ENCODE measurements at places on chromosomes 12 and 14.
A peak's percentile ranks its signal among the peaks of the same experiment; 100 is the strongest.

- DNase-seq: no peak
These were observed 170.1 kb upstream of the FRMD6 start for GRCh38 chr14:51481643-51482042.

- no peak for DNase-seq
These were observed 68.8 kb downstream of the TMX1 start for GRCh38 chr14:51308866-51309265.

DNA sequence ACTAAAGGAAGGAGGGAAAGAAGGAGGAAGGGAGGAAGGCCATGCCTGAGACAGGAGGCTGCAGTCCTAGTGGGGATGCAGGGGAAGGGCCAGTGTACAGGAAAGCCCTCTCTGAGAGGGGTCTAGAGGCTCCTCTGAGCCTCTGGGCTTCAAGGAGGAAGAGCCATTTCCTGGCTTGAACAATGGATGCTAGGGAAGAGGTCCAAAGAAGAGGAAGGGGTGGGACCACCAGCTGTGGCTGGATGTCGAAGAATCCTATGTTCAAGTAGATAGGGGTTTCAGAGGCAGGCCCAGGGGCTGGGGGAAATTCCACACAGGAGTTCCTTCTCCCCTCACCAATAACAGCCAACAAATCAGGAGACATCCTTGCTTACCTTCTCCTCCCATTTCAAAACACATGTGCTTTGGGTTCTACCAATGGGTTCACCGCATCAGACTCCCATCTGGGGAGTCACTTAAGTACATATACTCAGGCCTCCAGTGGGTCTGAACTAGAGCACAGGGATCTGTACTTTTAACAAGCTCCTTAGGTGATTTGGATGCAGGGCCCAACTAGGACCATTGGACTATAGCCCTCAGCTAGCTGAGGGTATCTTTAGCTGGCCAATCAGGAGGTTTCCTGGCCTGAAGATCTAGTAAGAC is 32.4 kb downstream of the PRPF40B start:
- no peak for DNase-seq

DNA sequence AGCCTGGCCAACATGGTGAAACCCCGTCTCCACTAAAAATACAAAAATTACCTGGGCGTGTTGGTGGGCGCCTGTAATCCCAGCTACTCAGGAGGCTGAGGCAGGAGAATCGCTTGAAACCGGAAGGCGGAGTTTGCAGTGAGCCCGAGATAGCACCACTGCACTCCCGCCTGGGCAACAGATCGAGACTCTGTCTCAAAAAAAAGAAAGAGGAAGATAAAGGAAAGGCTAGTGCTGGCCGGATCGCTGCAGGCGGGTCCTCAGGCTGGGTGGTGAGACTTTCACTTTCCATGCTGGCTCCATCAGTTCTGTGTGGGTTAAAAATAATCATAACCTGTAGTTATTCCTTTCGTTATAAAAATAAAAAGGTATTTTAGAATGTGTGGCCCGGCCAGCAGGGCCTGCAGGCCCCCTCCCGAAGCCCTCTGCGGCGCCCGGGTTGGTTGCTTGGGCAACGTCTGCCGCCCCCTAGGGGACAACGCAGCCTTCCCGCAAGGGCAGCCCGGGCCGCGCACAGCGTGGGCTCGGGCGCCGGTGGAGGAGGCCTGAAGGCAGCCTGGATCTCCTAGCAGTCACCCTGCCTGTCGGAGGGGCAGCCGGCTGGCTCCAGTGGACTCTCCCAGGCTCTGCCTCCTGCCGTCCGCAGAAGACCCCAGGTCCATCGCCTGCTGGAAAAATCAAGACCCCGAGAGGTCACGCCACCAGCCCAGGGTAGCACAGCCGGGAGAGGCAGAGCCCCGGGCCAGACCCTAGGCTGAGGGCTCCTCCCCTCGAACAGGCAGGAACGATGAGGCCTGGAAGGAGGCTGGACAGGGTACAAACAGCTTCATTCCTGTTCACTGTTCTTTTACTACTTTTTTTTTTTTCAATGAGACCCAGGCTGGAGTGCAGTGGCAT is 5.0 kb upstream of the SLC25A47 start:
- no peak for DNase-seq

- no peak for DNase-seq
These were observed 62.7 kb downstream of the FBXO34 start for GRCh38 chr14:55333711-55334485.

DNA sequence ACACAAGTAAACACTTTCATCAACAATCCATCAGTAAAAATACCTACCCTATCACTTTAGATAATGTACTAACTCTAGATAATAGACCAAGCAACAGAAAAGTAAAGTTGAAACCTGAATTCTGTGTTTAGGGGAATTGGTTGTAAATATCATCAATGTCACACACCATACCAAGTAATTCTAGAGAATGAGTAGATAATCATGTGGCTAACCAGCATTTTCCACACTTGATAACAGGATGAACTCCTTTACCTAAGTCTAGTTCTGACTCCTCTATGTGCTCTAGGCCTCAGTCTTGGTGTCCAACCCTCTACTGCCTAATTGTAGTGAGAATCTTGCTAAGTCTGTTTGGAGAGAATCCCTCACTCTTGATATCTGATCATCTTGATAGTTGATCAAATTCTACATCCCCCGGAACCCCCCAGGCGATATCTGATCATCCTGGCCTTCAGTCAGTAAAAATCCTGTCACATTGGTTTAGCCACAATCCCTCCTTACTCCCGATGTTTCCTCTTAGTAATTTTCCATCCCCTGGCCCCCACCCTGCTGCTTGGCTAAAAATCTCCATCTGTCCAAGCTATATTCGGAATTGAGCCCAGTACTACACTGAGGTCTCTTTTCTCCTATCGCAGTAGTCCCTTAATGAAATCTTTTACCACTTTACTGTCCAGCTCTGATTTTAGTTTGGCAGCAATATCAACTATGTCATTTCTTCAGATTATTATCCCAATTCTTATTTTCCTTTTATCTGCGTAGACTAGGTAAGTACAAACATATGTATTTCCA is 3.4 kb upstream of the SLCO1A2 start:
- no peak for DNase-seq

DNA sequence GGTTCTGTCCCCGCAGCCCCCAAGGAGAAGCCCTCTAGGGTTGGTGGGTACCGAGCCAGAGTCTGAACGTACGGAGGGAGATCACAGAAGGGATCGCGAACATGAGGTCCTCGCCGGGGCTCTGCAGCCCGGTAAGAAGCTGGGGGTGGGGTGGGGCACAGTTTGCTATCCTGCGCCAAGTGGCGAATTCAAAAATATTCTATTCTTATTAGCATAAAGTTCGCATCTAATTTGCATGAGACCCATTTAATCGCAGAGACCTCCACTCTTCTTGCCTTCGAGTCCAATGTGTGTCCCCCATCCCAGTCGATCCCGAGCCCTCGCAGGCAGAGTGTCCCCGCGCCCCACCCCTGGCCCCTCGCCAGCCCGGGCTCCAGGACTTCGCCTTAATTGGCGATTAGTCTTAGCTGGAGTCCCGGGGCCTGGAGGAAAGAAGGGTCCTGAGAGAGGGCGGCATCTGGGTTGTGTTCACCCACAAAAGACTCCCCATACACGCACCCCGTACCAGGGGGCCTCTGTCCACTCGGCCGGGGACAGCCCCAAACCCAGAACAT is 604 bp upstream of the ARHGEF25 start:
- no peak for DNase-seq

DNA sequence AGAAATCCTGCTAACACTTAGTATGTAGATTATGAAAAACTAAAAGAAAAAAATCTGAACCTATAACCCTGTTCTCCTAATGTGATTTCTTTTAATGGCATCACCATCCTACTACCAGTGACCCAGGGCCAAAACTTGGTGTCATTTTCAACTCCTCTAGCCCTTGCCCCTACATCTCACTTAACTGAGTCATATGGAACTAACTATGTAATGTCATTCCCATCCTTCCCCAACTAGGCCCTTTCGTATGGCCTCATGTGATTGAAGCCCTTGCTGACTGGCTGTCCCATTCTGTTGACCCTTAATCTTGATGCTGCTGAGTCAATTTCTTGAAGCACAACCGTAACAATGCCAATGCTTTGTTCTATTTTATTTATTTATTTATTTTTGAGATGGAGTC is 7.6 kb downstream of the DMAC2L start:
- DNase-seq: no peak

DNA sequence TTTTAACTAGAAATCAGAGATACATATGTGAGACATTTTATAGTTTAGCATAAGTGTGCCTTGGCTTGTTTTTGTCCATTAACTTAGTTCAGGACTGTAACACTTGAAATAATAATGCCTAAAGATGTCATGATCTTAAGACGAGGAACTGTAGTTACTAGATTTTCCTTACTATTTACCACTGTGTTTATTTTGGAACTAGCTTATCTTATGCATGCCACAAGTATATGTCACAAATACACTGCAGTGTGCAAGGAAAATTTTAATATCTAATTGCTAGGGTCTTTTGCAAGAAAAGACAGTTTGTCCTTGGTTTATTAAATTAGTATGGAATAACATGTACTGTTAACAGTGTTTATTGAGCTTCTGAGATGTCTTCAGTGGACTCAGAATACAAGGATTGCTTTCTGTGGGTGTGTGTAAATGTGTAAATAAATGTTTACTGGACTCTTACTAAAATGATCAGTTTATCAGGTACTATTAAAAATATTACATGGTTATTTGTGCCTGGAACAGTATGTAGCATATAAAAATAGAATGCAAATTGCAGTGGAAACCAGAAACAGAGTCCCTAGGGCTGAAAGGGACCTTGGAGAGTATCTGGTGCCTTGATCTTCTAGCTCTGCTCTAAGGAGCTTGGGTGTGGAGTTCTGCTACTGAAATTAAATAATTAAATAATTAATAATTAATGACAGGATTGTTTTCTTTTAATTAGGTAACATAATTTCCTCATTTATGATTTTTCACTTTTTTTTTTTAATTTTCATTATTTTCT is 58.1 kb downstream of the FGD4 start:
- DNase-seq: no peak

DNA sequence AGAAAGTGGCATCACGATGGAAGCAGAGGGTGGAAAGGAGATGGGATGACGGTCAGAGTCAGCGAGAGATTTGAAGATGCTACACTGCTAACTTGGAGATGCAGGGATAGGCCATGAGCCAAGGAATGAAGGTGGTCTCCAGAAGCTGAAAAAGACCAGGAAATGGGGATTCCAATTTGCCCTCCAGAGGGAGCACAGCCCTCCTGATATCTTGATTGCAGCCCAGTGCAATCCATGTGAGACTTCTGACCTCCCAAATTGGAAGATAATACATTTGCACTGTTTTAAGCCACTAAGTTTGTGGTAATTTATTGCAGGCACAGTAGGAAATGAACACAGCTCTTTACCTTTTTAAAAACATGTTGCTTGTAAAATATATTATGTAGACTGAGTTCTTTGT is 549.5 kb downstream of the VRK1 start:
- no peak for DNase-seq

GRCh38 chr12:48640428-48640827 is 41.6 kb downstream of the KANSL2 start:
- DNase-seq: no peak

GRCh38 chr14:54175298-54175942 is 218.8 kb upstream of the BMP4 start:
- DNase-seq: peak; percentile 44

DNA sequence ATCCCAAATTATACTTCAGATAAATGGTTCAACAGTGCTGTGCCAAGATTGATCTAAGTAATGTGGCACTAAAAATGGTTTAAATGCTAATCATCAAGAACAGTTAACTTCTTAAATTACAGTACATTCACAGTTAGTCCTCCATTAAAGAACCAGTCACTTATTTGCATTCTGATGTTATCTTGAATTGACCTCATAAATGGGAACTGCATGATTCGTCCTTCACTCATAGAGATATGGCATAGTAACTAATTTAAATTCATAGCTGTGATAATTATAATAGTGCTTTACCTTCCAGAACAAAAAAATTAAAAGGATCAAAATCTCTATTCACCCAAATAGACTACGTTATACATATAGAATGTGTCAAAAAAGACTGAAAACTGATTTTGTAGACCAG is 61.1 kb downstream of the COCH start:
- no peak for DNase-seq

DNA sequence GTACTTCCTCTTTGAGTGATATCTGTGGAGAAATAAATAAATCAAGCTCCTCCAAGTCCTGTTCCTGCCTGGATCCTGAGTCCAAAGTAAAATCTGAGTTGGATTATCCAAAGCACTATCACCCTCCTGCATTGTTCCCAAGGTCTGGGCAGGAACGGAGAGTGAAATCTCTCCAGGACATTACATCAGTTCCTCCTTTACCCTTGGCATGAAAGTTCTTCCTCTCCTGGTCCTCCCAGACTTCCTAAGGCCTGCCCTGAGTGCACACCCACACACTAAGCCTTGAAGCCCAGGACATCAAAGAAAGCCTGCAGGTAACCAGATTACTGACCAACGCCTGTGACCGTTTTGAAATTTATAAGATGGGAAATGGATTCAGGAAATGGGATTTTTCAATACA is 206.8 kb upstream of the BCL2L14 start:
- no peak for DNase-seq

DNA sequence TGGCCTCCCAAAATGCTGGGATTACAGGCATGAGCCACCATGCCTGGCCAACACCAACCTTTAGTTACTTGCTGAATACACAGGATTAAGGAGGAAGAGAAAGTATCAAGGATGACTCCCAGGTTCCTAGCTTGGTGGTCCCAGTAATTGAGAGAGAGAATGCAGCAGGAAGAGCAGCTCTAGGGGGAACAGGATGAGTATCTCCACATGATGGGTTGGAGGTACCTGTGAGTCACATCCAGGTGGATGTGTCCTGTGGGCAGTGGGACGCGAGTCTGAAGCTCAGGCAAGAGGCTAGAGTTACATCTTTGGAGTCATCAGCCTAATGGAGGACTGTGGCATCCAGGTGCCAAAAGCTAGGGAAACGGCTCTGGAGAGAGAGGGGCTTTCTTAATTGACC is 47.1 kb downstream of the MDM2 start:
- DNase-seq: no peak

DNA sequence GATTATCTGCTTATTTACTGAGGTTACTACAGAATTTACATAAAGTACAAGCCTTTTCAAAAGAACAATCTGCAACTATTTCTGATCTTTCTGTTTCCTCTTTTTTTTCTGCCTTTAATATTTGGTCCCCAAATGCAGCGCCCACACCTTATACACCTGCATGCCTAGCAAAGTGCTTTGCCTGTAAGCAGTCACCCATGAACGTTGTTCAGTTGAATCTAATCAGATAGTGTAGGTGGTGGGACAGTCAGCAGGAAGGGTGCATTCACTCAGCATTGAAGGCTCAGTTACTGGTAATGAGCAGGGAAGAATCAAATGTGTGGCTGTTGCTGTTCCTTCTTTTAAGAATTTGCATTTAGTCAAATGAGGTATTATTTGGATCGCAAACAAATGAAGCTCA is 108.4 kb downstream of the GPR135 start:
- DNase-seq: no peak

DNA sequence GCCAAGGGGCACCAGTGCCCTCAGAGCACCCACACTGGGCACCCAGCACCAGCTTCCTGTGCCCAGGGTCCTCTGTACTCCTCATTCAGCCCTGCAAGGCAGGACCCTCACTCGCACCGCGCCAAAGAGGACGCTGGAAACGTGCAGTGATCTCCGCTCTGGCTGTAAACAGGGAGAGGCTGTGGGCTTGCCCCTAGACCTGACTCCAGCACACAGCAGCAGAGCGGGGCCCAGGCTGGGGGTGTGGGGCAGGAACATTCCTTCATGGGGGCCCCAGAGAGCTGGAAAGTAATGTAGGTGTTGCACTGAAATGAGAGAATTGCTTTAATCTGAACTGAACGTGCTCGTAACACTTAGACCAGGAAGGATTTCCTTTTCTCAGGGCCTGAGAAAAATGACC is 5.0 kb upstream of the BRF1 start:
- DNase-seq: no peak
